ENCODE measurements at places on chromosomes 12 and 14.

DNA sequence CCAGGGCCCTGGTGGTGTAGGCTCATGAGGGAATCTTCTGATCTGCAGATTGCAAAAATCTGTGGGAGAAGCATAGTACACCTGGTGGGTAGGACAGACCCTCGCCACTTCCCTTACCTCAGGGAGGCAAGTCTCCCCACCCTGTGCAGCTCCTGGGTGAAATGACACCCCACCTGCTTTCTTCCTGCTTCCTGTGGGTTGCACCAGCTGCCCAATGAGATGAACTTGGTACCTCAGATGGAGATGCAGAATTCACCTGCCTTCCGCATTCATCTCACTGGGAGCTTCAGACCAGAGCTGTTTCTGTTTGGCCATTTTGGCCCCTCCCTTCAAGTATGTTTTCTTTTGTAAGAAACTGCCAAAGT lies 4.7 kb downstream of the CLEC2D start:
- no peaks in the 10 kb centered on the region for H3K4me1 ChIP-seq
- no peaks in the 10 kb centered on the region for H3K27me3 ChIP-seq
- H3K4me3 ChIP-seq, result no peak overlapping the region
- no peaks in the 10 kb centered on the region for H3K36me3 ChIP-seq
- no peak overlapping the region for H3K27ac ChIP-seq

GRCh38 chr12:58034311-58034710 lies 92.9 kb downstream of the ATP23 start:
- H3K4me1 ChIP-seq, result no peaks in the 10 kb centered on the region
- H3K27me3 ChIP-seq, result no peaks in the 10 kb centered on the region
- no peak for DNase-seq
- H3K4me3 ChIP-seq, result no peak overlapping the region

DNA sequence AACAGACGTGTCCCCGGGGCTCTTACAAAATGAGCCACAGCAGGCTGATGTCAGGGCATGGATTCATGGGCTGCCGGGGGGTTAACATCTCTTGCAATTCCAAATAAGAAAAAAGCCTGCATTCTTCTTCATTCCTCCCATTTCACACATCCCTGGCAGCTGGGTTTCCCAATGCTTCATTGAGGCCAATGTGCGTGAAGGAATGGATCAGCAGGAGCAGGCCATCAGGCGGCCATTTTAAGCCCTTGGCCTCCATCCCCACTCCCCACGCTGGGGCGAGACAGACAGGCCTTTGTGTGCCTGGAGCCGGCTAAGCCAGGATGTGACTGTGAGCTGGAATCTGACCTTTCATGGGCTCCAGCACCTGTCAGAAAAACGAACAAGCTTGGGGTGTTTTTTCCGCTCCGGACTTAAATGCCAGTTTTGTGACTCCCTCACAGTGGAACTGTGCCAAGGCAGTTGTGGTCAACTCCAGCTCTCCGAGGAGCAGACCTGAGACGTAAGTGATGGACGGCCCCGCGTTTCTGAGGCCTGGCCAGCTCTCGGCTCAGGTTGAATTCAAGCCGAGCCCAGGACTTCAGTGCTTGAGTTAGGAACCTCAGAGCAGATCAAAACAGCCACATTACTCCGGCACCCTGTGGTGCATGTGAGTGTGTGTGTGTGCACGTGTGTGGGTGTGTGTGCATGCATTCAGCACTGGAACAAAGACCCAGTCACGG lies 133.1 kb downstream of the TMEM30B start:
- no peak for DNase-seq
- H3K4me3 ChIP-seq, result no peak overlapping the region
- H3K36me3 ChIP-seq, result no peaks in the 10 kb centered on the region
- H3K27ac ChIP-seq, result no peak overlapping the region
- H3K27me3 ChIP-seq, result no peaks in the 10 kb centered on the region
- H3K4me1 ChIP-seq, result no peaks in the 10 kb centered on the region

DNA sequence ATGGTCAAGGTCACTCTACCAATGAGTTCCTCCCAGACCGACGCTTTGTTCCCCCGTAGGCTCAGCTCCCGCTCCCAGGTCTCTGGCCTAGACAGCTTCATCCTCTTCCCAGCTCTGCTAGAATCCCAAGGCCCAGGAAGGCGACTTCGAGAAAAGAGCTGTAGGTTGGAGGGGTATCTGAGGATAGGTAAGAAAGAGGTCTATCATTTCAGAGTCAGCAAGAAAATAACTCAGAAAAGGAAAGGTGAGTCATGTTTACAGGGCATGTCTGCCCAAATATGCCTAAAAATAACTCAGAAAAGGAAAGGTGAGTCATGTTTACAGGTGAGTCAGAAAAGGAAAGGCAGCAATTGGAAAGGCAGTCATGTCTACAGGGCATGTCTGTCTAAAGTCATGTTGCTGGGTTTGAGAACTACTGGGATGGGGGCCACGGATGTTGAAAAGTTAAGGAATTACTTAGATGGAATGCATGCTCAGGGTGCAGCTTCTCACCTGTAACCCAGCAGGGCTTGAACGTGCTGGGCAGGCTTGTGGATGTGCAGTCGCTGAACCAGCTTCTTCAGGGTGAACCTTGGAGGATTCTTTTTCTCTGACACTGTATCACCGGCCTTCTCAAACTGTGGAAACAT lies 12.2 kb downstream of the TEP1 start:
- peaks cover 19% of the 10 kb centered on the region for H3K36me3 ChIP-seq
- no peaks in the 10 kb centered on the region for H3K27me3 ChIP-seq
- H3K4me1 ChIP-seq, result no peaks in the 10 kb centered on the region
- no peak for DNase-seq

- H3K36me3 ChIP-seq, result no peaks in the 10 kb centered on the region
- H3K4me1 ChIP-seq, result no peaks in the 10 kb centered on the region
These were observed 51.4 kb upstream of the BAZ1A start for GRCh38 chr14:34926552-34926951.

DNA sequence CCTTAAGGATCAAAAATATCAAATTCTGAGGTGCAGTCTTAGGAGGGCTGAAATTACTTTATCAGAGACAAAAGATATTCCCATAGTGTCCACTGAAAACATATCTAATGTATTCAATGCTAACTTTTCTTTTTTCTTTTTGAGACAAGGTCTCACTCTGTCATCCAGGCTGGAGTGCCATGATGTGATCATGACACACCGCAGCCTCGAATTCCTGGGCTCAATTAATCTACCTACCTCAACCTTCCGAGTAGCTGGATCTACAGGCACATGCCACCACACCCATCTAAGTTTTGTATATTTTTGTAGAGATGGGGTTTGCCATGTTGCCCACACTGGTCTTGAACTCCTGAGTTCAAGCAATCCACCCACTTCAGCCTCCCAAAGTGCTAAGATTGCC lies 68.3 kb downstream of the ZC3H14 start:
- no peaks in the 10 kb centered on the region for H3K27me3 ChIP-seq
- H3K4me1 ChIP-seq, result no peaks in the 10 kb centered on the region

DNA sequence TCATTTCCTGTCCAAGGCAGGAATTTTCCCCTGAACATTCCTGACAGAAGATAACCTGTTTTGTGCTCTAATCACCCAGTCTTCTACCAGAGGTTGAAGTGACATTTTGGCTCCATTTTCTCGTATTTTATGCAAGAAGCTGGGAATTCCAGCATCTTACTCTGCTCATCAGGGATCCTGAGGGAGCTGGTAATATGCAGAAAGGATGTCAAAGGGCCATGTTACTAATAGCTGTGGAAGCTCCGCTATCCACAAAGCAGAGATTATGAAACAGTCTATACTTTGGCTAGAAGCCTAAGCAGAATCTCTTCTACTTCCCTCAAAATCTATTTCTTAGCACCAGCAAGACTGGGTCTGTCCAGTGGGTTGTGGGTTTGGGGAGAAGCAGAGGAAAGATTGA lies 613.0 kb downstream of the DIO2 start:
- H3K36me3 ChIP-seq, result no peaks in the 10 kb centered on the region
- no peak overlapping the region for H3K27ac ChIP-seq
- no peak for DNase-seq
- no peaks in the 10 kb centered on the region for H3K27me3 ChIP-seq
- H3K4me1 ChIP-seq, result no peaks in the 10 kb centered on the region
- H3K4me3 ChIP-seq, result no peak overlapping the region

DNA sequence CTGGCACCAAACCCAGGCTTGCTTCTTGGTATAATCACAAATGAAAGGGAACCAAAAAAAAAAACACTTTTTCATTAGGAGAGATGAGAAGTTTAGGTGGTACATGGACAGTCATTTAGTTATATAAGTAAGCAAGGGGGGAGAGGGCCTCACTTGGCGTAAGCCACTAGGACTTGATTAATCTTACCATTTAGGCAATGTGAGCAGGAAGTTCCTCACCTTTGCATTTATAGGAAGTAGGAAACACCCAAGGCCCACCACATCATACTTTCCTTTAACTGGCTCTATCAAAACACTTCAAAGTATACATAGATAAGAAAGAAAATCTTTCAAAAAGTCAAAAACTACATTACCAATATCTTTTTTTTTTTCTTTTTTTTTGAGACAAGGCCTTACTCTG lies 6.7 kb upstream of the RPS6KA5 start:
- H3K4me3 ChIP-seq, result no peak overlapping the region
- no peak for DNase-seq
- H3K4me1 ChIP-seq, result no peaks in the 10 kb centered on the region
- no peaks in the 10 kb centered on the region for H3K27me3 ChIP-seq
- H3K27ac ChIP-seq, result no peak overlapping the region

GRCh38 chr14:51392416-51392815 lies 152.4 kb downstream of the TMX1 start:
- H3K36me3 ChIP-seq, result no peaks in the 10 kb centered on the region
- H3K27me3 ChIP-seq, result no peaks in the 10 kb centered on the region
- no peak overlapping the region for H3K4me3 ChIP-seq
- DNase-seq, result no peak
- H3K27ac ChIP-seq, result no peak overlapping the region

DNA sequence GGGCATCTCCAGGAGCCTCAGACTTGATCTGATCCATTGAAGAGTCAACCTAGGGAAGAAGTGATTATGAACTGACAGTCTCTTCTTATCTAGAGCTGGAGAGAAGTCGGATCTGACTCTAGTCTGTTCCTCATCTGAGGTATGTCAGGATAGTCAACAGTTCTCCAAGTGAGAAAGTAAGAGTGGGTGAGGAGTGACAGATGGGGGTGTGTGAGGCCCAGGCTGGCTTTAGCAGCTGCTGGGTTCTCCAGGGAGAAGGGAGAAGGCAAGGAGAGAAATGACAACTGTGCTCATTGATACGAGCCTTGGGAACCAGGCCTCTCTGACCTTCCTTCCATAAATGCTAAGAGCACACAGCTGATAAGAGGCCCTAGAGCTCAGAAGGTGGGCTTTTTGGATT lies 53.3 kb downstream of the IRAK3 start:
- no peak for DNase-seq
- no peaks in the 10 kb centered on the region for H3K36me3 ChIP-seq
- H3K27ac ChIP-seq, result no peak overlapping the region

DNA sequence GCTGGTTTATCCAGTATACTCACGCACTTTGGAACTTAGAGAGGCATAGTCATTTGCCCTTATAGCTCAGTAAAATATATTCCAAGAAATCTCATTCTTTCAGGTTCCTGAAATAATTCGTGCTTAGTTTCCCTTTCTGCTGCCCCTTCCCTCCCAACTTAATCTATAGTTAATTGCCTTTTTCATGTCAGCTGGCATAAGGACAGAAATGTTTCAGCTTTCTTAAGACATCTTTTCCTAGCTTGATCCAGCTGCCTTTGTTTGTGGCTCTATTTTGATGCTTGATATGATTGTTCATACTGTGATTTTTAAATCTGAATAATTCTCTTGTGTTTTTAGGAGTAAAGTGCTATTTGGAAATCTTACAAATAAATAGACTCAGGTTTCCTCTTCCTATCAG lies 120.0 kb upstream of the SEL1L start:
- H3K4me1 ChIP-seq, result no peaks in the 10 kb centered on the region
- H3K36me3 ChIP-seq, result no peaks in the 10 kb centered on the region

DNA sequence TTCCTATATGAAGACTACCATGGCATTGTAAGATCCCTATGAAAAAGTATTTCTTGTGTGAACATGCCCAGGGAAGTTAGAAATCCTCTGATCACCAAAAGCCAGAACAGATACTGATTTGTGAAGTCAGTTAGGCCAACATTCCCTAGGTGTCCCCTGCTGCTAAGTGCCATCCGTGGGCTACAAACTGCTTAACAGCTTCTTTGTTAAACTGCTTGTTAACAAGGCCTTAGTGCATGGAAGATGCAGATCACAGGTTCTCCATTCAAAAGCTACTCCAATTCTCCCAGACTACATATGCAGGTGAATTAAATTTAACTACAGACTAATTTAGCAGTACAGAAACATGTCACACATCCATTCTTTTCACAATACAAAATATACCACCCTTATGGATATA lies 108.2 kb downstream of the PRICKLE1 start:
- H3K4me1 ChIP-seq, result peaks cover 3% of the 10 kb centered on the region
- DNase-seq, result no peak
- H3K4me3 ChIP-seq, result no peak overlapping the region
- no peak overlapping the region for H3K27ac ChIP-seq
- H3K36me3 ChIP-seq, result no peaks in the 10 kb centered on the region

DNA sequence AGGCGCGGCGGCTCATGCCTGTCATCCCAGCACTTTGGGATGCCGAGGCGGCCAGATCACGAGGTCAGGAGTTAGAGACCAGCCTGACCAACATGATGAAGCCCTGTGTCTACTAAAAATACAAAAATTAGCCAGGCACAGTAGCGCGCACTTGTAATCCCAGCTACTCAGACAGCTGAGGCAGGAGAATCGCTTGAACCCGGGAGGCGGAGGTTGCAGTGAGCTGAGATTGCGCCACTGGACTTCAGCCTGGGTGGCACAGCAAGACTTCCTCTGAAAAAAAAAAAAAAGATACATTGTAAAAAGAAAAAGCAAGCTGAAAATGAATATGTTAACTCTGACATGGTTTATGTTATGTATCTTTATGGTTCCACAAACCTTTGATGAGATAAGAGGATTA lies 33.6 kb downstream of the RPGRIP1 start:
- no peaks in the 10 kb centered on the region for H3K36me3 ChIP-seq
- H3K27me3 ChIP-seq, result no peaks in the 10 kb centered on the region
- no peak overlapping the region for H3K27ac ChIP-seq
- no peak overlapping the region for H3K4me3 ChIP-seq
- no peak for DNase-seq
- H3K4me1 ChIP-seq, result no peaks in the 10 kb centered on the region

DNA sequence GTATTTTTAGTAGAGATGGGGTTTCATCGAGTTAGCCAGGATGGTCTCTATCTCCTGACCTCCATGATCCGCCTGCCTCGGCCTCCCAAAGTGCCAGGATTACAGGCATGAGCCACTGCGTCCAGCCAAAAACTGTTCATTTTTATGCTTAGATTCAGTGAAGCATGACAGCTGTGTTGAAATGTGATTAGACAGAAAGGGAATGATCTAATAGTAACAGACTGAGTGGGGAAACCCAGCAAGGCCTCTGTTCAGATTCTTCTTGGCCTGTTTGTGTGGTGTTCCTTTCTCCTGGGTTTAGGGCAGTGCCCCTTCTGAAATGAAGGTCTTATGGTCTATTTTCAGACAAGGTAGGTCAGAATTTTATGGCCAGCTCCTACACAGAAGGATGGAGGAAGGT lies 11.8 kb upstream of the ABCD4 start:
- no peaks in the 10 kb centered on the region for H3K36me3 ChIP-seq
- no peaks in the 10 kb centered on the region for H3K4me1 ChIP-seq
- no peak overlapping the region for H3K27ac ChIP-seq
- no peaks in the 10 kb centered on the region for H3K27me3 ChIP-seq
- H3K4me3 ChIP-seq, result no peak overlapping the region
- DNase-seq, result no peak

- no peak overlapping the region for H3K27ac ChIP-seq
- DNase-seq, result no peak
- H3K4me1 ChIP-seq, result no peaks in the 10 kb centered on the region
- no peaks in the 10 kb centered on the region for H3K36me3 ChIP-seq
These were observed 4.2 kb downstream of the SERPINA10 start for GRCh38 chr14:94288610-94289465.

- no peaks in the 10 kb centered on the region for H3K27me3 ChIP-seq
- no peak overlapping the region for H3K27ac ChIP-seq
- DNase-seq, result no peak
- H3K4me3 ChIP-seq, result no peak overlapping the region
These were observed 82.2 kb downstream of the LGMN start for GRCh38 chr14:92666251-92666650.

Data from pancreas (tissue), 10 donors.